NCI-H446 (cell line): ENCODE measurements at places on chromosomes 6 and 20.

GRCh38 chr6:2396846-2397630 lies 151.6 kb upstream of the GMDS start:
- DNase-seq: peak; percentile 41

- DNase-seq: no peak
Measured at GRCh38 chr20:46784436-46785127, 75.1 kb downstream of the SLC2A10 start.

DNA sequence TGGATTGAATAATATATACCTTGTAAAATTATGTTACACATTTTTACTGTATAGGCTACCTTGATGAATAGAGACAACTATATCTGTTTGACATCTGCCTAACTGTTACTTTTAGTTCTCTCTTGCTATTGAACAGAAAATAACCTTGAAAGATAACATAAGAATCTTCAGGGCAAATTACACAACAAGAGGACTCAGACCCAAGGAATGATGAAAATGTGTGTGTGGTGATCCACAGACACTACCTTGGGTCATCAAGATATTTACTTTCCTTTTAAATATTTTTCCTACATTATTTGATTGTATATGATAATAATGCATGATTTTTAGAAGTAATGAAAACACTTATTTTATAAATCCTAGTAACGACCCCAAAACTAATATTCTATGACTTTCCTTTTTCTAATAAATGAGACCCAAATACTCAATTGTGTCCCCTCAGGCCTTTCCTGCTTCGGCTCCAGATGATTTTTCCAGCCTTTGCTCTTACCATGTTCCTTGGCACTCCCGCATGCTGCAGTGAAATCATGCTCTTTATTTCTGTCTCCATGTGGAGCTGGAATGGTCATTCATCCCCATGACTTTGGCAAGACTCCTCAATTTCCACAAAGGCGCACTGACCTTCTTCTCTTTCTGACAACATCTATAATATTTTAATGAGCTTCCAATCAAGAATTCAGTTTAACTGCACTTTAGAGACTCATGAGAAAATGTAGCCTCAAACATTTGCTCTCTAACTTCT lies 187.6 kb downstream of the EPM2A start:
- no peak for DNase-seq

DNA sequence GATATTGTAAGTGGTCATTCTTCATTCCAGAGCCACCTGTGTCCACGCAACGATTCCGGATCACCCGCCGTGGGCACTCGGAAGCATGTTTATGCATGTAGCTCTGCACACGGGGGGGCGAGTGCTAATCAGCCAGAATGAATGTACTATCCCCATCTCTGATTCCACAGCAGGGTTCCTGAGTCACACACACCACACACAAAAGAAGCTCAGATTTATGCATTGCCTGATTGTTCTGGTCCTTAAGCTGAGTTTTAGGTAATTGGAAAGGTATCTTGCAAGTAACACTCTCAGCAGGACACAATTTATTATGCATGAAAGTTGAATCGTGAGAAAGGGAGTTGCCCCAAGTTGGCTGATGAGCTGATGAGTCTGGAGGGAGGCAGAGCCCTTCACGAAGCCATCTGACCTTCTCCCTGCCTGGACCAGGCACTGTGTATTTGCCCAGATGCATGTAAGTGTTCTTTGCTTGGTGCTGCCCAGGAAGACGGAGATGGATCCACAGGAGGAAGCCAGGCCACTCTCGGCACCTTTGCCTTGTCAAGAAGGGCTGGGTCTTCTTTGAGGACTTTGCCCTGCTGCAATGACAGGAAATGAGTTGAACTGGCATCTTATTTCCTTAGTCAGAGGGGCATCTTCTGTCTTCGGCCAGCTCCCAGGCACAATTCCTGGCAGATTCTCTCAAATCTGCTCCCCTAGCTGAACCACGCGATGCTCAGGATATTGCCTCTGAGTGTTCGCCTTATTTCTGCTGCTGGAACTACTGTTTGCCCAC lies 141.1 kb downstream of the SYNDIG1 start:
- DNase-seq: no peak
